Naive B cell (primary cell): ENCODE measurements at places on chromosomes 6 and 20.

DNA sequence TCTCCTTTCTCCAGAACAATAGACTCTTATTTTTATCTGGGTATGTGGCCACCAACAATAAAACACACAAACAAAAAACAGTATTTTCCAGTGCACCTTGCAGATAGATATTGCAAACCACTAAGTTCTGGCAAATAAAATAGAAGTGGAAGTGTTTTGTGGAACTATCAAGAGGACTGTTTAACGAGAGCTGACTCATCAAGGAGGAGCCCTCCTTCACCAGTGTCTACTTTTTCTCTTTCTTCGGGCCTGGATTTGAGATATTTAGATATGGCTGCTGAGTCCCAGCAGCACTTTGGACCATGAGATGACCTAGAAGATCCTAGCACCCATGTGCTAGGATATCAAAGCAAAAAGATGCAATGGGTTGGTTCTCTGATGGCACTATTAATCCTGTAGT, 154.7 kb downstream of the AIG1 start:
- no peak for DNase-seq

DNA sequence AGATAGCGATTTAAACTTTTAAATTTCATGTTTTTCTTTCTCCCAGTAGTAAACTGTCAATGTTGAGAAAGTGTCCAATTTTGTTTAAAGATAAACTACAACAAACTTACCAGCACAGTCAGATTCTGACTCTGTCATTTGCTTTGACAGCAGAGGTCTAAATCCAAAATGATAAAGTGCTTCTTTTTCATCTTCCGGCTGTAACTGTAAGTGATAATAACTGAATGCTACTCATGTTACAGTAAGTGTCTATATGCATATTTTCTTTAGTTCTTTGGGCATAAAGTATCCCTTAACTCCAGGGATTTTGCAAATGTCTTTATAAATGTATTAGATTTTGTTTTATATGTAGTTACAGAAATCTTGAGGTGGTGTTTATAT, 610.4 kb downstream of the RFPL4B start:
- no peak for DNase-seq

- no peak for DNase-seq
These were observed 736.6 kb downstream of the KIF16B start for GRCh38 chr20:15836634-15837033.

GRCh38 chr20:49315580-49315979, 37.7 kb upstream of the ZNFX1 start:
- no peak for DNase-seq

- DNase-seq, result no peak
These were observed 27.1 kb upstream of the FABP7 start for GRCh38 chr6:122752459-122752858.

- no peak for DNase-seq
These were observed at the start of gene LY6G6D for GRCh38 chr6:31715022-31715958. LY6G6D (plus strand) TSS chr6:31715348; CDS start chr6:31715356, 8 bp downstream.

- DNase-seq, result no peak
These were observed 95.2 kb upstream of the INSM1 start for GRCh38 chr20:20272686-20273085.

DNA sequence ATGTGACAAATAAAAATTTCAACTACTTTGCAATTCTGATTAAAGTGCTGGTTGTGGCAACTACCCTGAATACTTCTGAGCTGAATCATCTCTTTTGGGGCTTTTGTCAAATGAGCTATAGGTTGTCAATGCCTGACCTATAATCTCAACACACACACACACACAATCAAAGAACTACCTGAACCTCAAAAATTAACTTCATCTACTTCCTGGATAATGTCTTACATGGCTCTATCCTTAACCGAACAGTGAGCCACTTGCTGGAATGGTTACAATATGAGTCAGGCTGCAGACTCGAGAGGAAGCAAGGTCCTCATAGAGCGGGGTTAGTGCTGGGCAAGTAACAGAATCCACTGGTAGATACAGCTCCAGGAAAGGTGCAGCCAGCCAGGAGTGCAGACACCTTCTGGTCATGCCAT, 70.6 kb upstream of the DST start:
- DNase-seq, result no peak

DNA sequence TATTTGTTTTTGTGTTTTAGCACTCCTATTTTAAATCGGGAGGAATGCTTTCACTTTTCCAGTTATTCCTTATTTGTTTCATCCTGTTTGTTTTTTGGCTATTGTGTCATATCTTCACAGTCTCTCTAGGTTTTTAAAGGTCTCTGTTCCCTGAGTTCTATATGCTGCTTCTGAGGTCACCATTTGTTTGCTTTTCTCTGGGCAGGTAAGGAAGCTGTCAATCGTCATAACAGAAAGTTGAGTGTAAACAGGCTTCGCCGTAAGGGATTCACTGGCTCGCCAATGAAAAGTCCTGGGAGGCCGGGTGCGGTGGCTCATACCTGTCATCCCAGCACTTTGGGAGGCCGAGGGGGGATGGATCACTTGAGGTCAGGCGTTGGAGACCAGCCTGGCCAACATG, 48.7 kb upstream of the RPS6KA2 start:
- no peak for DNase-seq

DNA sequence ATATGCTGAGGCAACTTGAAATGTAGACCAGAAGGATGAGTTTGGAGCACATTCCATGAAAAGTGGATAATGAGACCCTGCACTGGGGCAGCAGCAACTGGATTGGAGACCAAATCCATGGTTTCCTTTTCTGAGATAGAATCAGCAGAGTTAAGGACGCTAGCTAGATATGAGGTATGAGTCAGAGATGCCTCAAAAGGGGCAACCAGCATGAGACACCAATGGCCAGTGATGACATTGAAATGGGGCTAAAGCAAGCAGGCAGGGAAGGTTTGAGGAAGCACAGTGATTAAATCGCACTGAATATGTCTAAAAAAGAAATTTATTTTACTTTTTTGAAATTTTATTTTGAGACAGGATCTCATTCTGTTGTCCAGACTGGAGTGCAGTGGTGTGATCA, 802.4 kb downstream of the TFAP2A start:
- DNase-seq, result no peak

DNA sequence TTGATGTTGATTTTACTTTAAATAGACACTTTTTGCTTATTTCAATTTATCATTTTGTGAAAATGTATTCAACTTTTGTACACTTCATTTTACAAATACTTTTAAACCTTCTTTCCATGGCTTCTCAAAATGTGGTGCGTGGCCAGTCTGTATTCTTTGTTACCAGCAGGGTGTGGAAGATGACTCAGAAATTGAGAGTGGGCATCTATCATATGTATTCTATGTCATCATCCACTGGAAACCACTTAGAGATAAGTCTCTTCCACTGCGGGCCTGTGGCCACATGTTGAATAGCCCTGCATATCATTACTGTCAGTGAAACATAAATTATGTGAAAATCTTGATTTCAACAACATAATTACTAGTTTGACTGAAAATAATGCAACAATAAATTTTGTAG, 52.6 kb upstream of the MC3R start:
- no peak for DNase-seq

DNA sequence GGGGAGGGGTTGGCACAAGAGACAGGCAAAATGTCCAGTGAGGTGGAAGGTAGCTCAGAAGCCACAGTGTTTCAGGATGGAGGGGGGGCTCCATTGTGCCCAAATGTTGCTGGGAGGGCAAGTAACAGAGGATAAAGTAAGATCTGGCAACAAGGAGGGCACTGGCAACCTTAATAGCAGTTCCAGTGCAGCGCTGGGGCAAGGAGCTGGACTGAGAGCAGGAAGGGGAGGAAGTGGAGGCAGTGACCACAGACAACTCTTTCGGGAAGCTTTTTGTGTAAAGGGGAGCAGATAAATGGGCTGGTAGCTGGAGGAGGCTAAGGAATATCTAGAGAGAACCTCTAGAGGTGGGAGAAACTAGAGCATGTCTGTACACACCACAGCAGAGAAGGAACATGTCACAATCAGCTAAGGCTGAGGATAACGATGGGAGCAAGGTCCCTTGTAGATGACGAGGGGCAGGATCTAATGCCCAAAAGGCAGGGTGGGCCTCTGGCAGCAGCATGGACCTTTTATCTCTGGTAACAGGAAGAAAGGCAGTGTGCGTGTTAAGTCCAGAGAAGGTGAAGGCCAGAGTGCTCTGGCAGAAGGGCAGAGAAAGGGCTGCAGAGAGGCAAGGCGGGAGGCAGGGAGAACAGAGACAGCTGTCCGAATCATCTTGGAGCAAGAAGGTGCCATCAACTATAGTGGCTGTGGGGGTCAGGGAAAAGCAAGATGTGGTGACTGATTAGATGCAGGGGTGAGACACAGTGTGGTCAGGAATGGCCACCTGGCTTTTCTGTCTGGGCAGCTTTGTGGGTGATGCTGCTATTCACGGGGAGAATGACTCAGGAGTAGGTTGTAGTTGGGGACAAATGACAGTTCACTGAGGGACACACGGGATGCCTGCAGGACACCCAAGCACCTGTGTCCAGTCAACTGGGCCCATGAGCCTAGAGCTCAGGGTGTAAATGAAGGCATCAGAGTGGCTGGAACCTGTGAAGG, 17.4 kb downstream of the TMEM242 start:
- DNase-seq, result no peak

GRCh38 chr6:105348897-105349296, 54.0 kb downstream of the PREP start:
- DNase-seq, result no peak

- DNase-seq, result no peak
These were observed 600.3 kb downstream of the CDH26 start for GRCh38 chr20:60558486-60558885.

DNA sequence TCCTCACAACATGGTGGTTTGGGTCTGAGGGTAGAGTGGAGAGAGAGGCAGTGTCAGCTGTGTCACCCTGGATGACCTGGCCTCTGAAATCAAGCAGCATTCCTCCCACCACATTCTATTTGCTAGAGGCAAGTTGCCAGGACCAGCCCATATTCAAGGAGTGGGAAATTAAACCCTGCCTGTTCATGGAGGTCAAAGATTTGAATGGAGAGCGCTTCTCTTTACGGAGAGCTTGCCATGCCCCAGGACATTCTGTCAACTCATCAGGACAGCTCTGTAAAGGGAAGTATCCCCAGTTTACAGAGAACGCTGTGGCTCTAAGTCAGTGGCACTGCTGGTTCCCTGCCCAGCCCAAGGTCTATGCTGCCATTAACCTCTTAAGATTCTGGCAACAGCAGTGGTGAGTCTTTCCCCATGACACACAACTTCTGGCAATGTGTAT, 90.0 kb upstream of the INSM1 start:
- no peak for DNase-seq
